ENCODE measurements at places on chromosomes 4 and X. TPM values are rescaled to one million over a fixed set of nuclear protein-coding genes. Genes with fewer than 3 reads are reported as not detected.

DNA sequence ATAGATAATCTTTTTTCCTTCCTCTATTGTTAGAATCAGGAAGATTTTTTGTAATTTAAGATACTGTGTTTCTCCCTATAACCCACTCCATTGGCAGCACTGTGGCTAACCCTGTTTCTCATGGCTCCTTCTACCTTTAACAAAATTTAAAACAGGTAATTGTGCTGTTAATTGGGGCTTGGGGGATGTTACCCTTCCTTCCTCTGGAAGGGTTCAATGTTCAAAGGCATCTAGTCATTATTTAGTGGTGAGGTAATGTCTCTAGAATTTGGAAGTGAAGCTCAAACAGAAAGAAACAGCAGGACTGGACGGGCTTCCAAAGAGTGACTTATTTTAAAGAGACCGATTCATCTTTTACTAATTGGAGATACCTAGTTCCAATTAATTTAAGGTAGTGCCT is 166.4 kb downstream of the TRIML1 start:
- DNase-seq: no peak

GRCh38 chr4:143514169-143514495 is 630 bp downstream of the SMARCA5 start:
- DNase-seq: no peak

- no peak for DNase-seq
Measured at GRCh38 chr4:168920441-168921065, 89.5 kb downstream of the CBR4 start.

- DNase-seq: no peak
Measured at GRCh38 chr4:174241162-174241561, 42.3 kb downstream of the FBXO8 start.

DNA sequence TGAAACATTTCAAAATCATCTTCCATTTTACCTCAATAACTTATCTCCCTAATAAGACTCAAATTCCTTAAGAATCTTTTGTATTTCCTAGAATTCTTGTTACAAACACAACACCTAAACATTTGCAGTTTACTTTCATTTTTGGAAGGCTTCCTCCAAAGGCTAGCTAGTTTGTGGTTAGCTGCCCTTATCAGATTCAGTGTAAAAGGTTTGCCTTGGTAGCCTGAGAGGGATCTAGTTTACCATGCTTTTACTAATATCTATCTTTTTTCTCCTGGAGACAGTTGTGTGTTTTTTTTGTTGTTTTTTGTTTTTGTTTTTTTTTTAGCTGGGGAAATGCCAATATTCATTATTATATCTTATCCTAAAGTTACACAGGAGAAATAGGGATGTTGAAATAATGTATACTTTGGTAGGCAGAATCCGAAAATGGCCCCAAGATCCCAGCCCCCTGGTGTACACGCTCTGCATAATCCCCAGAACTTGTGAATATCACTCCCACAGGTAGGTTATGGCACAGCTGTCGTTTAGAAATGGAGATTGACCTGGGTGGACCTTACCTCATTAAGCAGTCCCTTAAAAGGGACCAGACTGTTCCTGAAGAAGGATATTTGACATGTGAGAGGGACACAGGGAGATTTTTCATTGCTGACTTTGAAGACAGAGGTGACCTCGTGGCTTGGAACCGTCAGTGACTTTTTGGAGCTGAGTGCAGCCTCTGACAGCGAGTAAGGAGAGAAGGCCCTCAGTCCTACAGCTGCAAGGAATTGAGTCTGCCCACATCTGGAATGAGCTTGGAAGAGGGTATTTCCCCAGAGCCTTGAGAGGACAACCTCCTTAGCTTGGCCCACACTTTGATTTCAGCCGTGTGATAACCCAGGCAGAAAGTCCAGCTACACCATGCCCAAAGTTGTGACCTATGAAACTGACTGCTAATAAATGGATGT is 33.4 kb downstream of the SEPTIN11 start:
- DNase-seq: no peak

DNA sequence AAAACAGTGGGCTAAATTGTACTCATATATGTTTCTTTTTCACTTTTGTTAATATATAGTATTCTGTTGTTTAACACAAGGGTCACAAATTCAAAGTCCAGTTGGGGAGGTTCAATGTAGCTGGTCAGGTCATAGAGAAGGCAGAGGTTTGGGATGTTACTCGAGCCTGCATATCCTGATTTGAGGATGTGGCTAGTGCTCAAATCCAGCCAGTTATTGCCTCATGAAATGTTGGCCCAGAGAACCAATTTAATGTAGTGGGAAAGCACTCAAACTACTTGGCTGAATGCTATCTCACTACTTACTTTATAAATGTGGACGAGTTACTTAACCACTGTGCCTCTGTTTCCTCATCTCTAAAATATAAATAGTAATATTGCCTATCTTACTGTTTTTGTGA is 12.5 kb downstream of the USO1 start:
- no peak for DNase-seq

DNA sequence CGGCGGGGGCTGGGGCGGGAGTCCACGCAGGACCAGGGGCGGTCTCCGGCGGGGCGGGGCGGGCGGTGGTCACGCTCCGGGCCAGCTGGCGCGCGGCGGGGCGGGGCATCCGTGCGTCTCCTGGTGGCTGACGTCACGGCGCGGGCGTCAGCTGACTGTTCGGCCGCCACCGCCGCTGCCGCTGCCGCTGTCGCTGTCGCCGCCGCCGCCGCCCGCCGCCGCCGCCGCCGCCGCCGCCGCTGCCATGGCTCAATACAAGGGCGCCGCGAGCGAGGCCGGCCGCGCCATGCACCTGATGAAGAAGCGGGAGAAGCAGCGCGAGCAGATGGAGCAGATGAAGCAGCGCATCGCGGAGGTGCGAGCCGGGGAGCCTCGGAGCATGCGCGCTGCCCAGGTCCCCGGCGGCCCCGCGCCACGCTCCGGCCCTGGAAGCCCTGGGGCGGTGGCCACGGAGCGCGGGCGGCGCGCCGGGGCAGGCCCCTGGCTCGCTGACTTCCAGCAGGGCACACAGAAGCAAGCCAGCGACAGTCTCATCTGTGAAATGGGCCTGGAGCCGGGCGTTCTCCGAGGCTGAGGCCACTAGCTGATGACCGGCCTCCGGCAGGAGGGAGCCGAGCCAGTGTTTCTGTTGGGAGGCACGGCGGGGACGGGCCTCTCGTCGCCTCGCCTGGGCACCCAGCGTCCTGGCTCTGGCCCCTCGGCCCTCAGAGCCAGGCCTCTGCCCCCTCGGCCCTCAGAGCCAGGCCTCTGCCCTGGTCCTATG is at the start of gene FAM50A:
FAM50A (plus strand) TSS at position 150 of the 763 bp plus-strand sequence; CDS start at position 245, 95 bp downstream.
- DNase-seq: peak; percentile 66

DNA sequence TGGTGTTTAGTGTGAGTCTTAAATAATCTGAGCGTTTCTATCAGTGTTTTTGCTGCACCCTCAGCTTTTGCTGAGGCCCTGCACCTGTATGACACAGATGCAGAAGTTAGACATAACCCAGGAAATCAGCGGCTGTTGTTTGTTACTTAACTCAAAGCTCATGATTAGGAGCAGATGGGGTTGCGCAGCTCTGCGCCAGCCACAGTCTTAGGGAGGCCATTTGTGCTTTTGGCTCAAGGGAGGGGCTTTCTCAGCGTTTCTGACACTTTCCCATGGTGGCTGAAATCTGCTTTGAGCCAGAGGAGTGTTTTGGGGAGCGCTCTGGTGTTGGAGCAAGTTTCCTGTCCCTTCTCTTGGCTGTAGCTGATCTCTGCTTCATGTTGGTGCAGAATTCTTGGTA is 433.8 kb downstream of the NAF1 start:
- no peak for DNase-seq

DNA sequence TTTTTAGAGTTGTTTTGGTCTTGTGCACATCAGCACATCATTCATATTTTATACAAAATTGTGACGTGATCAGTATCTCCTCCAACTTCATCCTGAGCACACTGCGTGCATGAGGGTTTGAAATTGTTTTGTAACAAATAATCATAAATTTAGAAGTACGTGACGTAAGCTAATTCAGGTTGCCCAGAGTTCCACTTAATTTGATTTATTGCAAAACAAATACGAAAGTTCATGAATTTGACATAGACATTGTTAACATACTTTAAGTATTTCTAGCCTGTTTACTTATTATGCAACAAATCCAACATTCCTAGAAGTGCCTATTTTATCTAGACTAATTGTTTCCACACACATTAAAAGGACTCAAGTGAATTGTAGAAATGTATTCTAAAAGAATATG is 48.3 kb downstream of the MAP7D3 start:
- DNase-seq: no peak

The CSTF2 gene
- total RNA-seq: 33.9 TPM

GRCh38 chr4:154961263-154961662 is 180.2 kb downstream of the RBM46 start:
- no peak for DNase-seq

DNA sequence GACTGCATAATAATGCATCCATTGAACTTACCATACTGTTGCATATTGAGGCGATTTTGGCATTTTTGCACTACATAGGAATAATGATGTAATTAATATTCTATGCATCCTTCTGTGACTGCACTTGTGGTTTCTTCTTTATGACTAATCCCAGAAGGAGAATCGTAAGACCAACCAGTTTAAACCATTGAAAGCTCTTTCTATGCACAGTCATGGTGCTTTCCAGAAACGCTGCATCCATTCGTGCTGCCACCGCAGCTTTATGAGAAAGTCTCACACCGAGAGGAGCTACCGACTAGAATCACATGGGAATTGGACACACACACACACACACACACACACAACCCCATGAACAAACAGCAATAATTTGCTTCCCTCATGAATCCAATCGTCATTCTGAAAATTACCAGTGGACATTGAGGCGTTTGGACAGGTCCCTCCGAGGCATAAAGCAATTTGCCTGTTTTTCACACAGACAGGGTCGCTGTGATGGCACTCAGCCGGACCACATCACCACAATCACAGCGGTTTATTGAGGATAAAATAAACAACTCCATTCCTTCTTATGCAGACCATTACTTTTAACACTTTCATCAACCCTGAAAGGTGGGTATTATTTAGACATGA is 64.2 kb downstream of the PACRGL start:
- no peak for DNase-seq

- no peak for DNase-seq
Measured at GRCh38 chr4:23904639-23905071, 14.8 kb upstream of the PPARGC1A start.

The RHOXF1 gene
- not detected for total RNA-seq

GRCh38 chr4:24683116-24683515 is 98.8 kb upstream of the DHX15 start:
- no peak for DNase-seq

- no peak for DNase-seq
Measured at GRCh38 chr4:111789901-111790640, 355.2 kb upstream of the FAM241A start.

DNA sequence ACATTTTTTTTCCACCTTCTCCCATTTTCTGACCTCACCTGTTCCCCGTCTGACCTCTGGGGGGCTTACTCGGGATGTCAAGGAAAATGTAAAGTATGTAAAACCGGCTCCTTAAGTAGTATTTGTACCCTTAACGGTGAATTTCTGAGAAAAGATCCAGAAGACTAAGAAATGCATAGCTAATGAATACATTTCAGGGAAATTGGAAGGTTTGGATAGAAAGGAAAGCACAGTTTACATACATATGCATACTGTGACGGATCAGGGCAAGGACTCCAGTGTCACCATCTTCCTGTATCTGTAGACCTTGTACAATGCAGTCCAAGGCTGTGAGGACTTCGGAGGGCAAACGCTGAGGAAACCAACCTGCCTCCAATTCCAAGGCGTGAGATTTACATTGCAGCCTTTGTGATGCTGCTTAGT is 2185.9 kb upstream of the TENM3 start:
- no peak for DNase-seq

The GPR34 gene
- not detected for total RNA-seq

GRCh38 chr4:185257086-185257485 is 47.7 kb downstream of the SNX25 start:
- no peak for DNase-seq

The SLC49A3 gene
- total RNA-seq: 0.35 TPM

GRCh38 chr4:64781737-64782326 is 372.6 kb upstream of the TECRL start:
- DNase-seq: no peak

GRCh38 chr4:145501051-145501660 is 19.5 kb downstream of the SMAD1 start:
- no peak for DNase-seq

The FHIP1A gene
- total RNA-seq: not detected

DNA sequence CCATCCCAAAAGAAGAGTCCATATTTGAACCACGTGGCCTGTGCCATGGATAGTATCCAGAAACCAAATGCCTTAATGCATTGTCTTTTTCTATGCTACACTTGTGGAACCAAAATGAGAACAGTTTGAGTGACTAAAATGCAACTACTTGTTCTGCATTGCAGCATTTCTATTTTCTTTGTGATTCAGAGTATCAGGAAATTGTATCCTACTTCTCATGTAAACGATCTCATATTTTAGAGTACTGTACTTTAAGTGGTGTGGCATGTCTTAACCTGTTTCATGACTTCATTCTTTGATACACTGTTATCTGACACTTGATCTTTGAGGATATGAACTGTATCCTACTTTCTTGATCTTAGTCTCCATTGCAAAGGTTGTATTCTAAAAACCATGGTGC is 167.2 kb upstream of the WDR1 start:
- DNase-seq: no peak

DNA sequence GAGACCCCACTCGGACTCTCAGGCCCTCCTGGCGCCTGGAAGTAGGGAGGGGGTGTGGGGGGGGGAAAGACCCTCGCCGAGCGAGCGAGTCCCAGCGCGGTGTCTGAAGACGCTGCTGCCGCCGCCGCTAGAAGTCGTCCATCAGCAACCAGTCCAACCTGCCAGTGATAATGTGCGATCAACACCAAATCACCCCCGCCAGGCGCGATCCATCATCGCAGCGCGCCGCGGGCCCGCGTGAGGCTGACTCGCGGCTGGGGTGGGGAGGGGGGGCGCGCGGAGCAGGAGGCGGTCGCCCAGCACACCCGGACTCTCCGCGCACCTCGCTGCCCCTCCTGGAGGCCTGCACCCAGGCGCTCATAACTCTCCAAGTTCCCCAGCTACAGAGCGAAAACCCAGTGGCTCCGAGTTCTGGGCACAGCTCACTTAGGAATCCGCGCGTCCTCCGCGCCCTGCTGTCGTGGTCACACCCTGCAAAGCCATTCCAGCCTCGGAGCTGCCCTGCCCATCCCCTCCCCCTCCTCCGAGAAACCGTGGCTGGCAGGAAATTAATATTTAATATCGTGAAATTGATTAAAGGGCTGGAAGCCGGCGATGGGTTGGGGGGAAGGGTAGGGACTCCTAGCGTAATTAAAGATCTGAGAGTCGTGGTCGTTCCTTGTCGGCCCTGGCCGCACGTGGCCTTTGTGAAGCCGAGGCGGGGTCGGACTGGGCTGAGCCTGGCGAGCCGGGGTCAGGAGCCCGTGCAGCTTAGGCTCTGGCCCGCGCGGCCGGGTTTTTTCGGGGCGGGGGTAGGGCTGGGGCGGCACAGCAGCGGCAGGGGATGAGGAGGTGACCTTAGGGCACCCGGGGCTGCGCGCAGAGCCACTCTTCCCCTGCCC is 58.1 kb upstream of the BCOR start:
- no peak for DNase-seq

The ZNF157 gene
- 0.40 TPM for total RNA-seq

Data from activated CD4-positive, alpha-beta T cell treated with anti-CD3 and anti-CD28 coated beads, Interleukin-2, amount 10 ng/mL, durations not matched to agents 7 days and 5 days (primary cell).